Psoas muscle (tissue), 8 donors: ENCODE measurements at places on chromosomes 5 and 9. TPM values are rescaled to one million over a fixed set of nuclear protein-coding genes. Genes with fewer than 3 reads are reported as not detected.

Gene SNCAIP
- 0.66 TPM for total RNA-seq

Gene RARS1
- 39.6 TPM for total RNA-seq

Gene RASGEF1C
- not detected for total RNA-seq

Gene OTULINL
- total RNA-seq: 2.2 TPM

Gene TIMD4
- total RNA-seq: not detected

Gene GBA2
- total RNA-seq: 62.8 TPM

Gene ST8SIA4
- 0.77 TPM for total RNA-seq

Gene SEMA5A
- total RNA-seq: 0.66 TPM

Gene CDH6
- total RNA-seq: 0.74 TPM

Gene KIAA0825
- total RNA-seq: 0.54 TPM

Gene TMEFF1
- total RNA-seq: not detected

Gene CCDC107
- 27.9 TPM for total RNA-seq

Gene PCDHB2
- total RNA-seq: 1.5 TPM

Gene RNF208
- total RNA-seq: 4.8 TPM

Gene PHF24
- not detected for total RNA-seq

Gene NIM1K
- total RNA-seq: 0.19 TPM

Gene ARHGEF39
- 0.07 TPM for total RNA-seq

Gene FOXD4L4
- not detected for total RNA-seq

Gene ARSB
- total RNA-seq: 6.5 TPM

Gene FUT7
- 0.08 TPM for total RNA-seq

Gene IGFBPL1
- total RNA-seq: not detected
